ENCODE measurements at places on chromosomes 6 and 20.
A peak's percentile ranks its signal among the peaks of the same experiment; 100 is the strongest.

DNA sequence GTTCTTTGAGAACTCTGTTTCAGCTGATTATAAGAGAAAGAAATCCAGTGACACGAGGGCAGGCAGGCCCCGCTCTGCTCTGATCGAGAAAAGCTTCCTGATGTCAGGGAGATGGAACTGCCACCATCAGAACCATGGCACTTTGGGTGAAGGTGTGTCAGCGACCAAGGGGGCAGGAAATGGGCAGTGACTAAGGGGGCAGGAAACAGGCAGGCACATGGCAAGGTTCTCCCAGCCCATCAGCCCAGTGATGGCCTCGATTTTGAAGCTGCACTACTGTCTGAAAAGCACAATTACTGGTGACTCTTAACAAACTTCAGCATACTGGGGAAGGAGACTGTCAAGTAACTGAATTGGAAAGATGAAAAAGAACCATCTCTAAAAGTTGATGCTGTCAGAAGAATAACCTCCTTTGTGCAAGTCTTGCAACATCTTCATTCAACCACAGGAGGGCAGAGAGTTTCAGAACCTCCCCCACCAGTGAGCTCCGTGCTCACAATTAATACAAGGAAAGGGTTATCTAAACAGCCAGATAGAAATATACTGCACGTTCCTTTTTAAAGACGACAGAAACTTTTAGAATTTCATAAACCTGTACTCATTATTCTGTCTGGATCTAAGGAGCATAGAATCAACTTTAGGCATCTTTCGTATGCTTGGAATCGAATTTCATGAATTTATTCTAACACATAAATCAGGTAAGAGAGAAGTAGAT is 39.1 kb downstream of the TMX4 start:
- DNase-seq, result no peak

DNA sequence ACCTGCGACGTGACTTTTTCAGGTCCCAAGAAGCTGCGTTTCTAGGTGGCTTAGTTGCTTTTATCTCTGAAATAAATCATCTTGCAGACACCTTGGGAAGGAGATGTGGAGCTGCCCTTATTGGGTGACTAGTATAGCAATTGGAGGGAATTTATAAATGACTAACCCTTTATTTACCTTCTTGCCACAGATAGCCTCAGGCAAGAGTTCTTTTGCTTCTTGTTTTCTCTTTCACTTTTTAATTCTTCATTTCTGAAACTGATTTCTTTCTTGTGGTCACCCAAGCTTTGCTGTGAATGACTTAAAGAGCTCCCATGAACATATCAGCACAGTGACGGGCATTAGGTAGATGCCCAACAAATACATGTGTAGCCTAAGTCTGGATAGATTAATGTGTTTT is 3.0 kb downstream of the ADGRF4 start:
- DNase-seq, result no peak

DNA sequence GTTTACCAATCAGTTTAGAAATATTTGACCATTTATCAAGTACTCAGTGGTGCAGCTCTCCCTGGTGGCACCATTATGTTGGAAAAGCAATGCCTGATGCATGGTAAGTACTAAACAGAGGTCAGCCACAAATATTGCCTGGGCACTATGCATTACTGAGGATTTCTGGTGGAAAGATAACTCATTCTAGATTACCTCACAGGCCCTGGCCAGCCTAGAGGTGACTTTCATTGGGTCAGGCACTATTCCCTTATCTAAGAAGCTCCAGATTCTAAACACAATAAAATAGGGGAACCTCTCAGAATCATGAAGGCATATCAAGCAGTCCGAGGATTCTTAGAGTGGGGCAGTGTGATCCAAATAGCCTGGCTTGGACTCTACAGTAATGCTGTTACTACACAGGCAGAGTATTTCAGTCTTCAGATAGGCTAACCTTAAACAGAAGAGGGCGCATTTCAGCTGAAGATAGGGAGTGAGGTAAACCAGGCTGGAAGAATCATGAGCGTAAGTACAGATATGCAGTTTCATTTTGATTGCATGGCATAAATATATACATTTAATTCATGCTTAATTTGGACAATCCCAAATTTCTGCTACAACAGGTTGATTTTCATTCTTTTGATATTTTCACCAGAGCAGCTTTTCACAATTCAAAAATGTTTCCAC is 12.1 kb downstream of the LGSN start:
- DNase-seq, result peak; percentile 3

DNA sequence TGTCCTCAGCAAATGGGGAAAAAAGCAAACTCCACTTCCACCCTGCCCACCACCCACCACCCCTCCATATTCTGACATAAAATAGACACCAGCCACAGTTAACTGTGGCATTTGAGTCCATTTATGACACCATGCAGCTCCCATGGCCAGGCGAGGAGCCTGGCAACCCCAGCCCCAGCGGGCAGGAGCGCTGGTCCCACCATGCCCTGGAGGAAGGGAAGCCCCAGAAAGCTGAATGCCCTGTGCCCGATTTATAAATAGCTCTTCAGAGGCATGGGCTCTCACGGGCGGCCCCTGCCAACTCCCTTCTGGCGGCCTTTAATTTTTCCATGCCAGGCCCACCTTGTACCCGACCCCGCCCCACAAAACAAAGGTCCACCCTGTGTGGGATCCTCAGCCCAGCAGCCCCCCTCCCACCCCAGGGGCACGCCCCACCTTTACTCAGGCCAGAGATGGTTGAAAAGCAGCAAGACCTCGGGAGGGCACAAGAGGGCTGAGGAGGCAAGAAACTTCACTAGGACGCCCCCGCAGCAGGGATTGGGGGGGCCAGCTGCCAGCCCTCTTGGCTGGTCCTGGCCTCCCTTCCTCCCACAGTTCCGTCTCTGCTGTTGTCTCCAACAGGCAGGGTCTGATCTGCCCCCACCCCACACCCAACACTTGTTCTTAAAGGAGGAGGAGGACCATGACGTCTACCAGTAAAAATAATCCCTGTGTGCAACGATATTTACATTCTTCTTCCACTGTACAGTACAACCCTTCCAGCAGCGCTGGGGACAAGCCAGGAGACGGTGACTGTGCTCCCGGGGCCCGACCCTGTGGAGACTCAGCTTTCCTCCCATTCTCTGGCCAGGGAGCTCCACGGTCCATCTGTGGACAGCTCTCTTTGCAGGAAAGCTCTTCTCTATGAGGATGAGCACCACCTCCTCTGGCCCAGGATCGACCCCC is 115.6 kb upstream of the CDYL start:
- no peak for DNase-seq

DNA sequence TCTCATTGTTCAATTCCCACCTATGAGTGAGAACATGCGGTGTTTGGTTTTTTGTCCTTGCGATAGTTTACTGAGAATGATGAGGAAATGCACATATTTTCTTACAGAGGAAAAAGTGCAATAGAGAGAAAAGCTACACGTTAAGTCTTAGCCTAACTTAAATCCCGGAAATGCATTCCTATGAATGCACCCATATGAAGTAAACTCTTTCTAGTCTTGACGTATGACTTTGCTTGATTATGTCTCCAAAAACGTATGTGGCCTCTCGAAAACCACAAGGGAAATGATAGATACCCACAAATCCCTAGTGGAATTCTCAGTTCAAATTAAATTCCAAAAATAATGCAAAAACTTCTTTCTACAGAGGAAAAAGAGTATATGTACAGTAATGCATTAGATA is 90.7 kb upstream of the SASH1 start:
- no peak for DNase-seq

- DNase-seq, result peak; percentile 45
These were observed 348 bp upstream of the PYGB start for GRCh38 chr20:25247518-25247955.

DNA sequence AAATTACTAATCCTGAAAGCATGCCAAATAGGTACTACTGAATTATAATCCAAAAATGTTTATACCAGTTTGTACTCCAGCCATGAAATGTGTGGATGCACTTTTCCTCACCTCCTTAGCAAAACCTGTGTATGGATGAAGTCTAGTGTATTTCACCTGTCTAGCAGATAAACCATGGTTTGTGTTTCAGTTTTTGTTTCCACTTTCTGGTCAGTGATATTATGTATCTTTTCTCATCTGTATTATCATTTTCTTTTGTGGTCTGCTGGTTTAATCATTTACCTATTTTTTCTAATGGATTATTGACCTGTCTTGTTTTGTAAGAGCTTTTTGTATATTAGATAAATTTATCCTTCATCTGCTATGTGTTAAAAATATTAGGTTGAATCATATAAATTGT is 41.0 kb upstream of the TMEM217 start:
- no peak for DNase-seq

All from NCI-H2171 (cell line).